ENCODE measurements at places on chromosomes 3 and 15. TPM values are rescaled to one million over a fixed set of nuclear protein-coding genes. Genes with fewer than 3 reads are reported as not detected.

The MYZAP gene
- 0.17 TPM for total RNA-seq

The STXBP5L gene
- total RNA-seq: not detected

The ROPN1B gene
- total RNA-seq: not detected

The P2RY13 gene
- not detected for total RNA-seq

The CIB1 gene
- total RNA-seq: 40.5 TPM

The TXNRD3 gene
- 6.1 TPM for total RNA-seq

The OR4M2 gene
- not detected for total RNA-seq

The PYDC2 gene
- total RNA-seq: not detected

The DPPA2 gene
- not detected for total RNA-seq

The COL6A5 gene
- not detected for total RNA-seq

The WWTR1 gene
- 19.3 TPM for total RNA-seq

The RYR3 gene
- total RNA-seq: not detected

The CFAP20DC gene
- total RNA-seq: 2.5 TPM

The LRRC28 gene
- 23.9 TPM for total RNA-seq

The C3orf62 gene
- 0.74 TPM for total RNA-seq

The SLC6A11 gene
- total RNA-seq: not detected

The ANKUB1 gene
- total RNA-seq: not detected

The ARPC4 gene
- total RNA-seq: 196 TPM
